ENCODE measurements at places on chromosomes 7 and 10.

GRCh38 chr10:85993840-85994507 lies 372.6 kb downstream of the GRID1 start:
- no peak for DNase-seq

DNA sequence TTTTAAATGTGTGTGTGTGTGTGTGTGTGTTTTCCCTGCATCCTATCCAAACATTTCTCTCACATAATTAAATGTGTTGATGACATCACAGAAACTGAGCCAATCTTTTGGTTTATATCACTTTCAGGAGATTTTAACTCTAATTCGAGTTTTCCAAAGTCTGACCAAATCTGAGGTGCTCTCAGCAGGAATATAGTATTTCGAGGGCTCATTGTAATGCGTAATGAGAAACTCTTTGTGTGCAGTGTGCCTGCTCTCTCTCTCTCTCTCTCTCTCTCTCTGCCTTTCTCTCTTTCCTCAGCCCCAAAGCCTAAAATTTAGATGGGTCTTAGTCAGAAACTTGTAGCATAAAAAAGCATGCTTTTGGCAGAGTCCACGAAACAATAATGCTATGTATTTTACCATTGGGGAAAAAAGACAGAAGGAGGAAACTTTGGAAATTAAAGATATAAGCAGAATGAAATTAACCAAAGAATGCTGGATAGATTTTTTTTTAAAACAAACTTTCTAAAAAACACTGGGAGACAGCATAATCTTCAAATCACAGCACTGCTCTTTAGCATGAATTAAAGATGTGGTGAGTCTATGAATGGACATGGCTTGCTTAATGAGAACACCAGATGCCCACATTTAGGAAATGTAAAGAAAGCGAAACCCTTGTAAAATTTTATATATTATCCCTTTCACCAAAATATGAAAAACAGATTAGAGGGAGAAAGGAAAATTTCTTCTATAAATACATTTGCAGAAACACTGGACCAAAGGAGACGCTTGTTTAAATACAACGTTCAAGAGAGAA lies 206.8 kb upstream of the HABP2 start:
- no peak for DNase-seq

GRCh38 chr7:22858640-22859561 lies 36.3 kb upstream of the TOMM7 start:
- peak; percentile 94 for DNase-seq

- DNase-seq = no peak
These were observed 4.4 kb upstream of the CLIP2 start for GRCh38 chr7:74284781-74285259.
